ENCODE measurements at places on chromosomes 1 and 21.
A peak's percentile ranks its signal among the peaks of the same experiment; 100 is the strongest.

- DNase-seq = no peak
Observed at GRCh38 chr1:214438530-214438929, 112.9 kb downstream of the PTPN14 start.

DNA sequence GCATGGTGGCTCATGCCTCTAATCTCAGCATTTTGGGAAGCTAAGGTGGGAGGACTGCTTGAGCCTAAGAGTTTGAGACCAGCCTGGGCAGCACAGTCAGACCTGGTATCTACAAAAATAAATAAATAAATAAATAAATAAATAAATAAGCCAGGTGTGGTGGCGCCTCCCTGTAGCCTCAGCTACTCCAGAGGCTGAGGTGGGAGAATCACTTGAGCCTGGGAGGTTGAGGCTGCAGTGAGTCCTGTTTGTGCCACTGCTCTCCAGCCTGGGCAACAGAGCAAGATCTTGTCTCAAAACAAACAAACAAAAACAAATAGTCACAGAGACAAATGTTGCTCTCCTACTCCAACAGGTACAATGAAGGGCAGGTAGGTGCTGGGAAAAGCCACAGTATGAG lies 242.4 kb upstream of the POU3F1 start:
- DNase-seq = no peak

DNA sequence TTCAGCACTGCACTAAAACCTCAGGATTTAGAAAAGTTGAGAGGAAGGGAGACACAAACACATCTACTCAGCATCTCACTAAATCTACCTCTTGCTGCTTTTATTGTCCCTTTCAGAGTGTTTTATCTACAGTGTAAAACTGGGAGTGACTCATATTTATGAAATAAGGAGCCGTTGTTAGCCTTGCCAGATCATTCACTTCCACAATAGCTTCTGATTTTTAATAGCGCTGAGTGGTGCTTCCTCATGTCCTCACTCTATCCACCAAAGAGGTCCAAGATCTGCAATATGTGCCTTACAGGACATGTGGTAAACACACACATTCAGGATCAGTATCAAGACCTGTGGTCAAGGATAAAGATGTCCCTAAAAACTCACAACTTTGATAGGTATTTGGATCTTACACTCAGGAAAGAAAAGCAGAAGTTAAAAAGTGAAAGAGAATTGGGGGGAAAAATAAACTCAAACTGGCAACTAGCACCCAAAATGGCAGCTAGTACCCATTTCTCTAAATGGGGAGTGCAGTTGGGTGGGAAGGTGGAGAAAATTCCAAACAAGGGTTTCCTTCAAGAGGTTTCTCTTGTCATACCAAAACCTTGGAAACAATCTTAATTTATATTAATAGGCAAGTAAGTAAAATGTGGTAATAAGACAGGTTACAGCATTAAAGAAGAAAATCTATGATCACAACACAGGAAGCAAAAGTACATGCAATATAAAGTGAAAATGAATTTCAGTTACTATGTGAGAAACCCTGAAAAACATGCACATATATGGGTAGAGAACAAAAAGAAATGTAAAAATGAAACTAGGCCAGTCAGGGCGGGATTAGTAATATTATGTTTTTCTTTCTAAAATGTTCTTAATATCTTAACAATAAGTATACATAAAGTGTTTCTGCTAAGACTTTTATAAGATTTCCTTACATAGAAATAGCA lies 15.9 kb downstream of the DUSP10 start:
- DNase-seq = no peak

DNA sequence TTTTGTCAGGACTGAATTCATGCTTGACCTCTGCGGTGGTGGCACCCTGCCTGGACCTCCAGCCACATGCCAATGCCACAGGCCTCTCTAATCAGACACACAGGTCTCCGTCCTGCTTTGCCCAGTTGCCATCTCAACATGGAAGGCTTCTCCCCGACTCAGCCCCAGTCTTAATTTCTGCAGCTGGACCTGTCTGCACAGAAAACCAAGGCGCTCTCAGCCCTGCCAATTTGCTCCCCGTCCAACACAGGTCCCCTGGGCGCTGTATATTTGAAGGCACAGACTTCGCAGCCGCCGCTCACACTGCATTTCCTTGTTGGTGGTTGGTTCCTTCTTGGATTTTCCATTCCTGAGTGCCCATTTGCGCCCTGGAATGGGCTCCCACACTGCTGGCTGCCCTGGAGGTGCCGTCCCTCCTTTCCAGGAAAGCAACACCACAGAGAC lies 28.0 kb upstream of the PLEKHG5 start:
- DNase-seq = no peak

- no peak for DNase-seq
Observed at GRCh38 chr21:14554948-14555347, 8.8 kb upstream of the SAMSN1 start.

DNA sequence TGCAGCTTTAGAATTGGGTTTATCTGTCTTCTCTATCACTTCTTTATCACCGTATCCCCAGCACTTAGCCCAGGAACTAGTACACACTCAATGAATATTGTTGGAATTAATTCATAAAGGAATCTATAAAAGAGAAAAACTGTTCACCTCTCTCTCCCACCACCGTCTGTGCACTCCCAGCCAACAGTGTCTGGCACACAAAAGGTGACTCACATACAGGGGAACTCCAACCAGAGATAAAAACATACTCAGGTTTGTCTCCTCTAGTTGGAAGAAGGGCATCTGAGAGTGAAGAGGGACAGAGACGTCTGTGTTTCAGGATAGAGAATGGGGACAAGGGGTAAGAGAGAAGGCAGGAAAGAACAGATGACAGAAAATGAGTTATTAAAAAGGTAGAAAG lies 10.0 kb downstream of the ITLN1 start:
- no peak for DNase-seq

DNA sequence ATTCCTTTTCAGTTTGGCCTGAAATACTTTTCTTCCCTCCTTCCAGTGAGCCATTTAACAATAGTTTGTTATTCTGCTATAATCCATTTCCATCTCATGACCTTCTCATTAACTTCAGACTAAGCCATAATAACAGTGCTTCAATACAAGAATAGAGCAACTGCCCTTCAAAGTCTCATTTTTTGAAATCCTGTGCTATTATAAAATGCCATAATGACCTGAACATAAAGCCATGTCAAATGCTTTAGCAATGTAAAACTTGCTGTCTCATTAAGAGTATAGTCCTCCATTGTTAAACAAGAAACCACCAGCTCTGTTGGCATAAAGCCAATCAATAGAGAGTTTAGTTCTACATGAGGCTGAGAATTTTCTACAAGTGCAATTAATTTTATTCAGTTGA lies 9.6 kb upstream of the PIGK start:
- DNase-seq = no peak

- no peak for DNase-seq
Observed at GRCh38 chr1:235979716-235980333, 85.1 kb downstream of the NID1 start.

DNA sequence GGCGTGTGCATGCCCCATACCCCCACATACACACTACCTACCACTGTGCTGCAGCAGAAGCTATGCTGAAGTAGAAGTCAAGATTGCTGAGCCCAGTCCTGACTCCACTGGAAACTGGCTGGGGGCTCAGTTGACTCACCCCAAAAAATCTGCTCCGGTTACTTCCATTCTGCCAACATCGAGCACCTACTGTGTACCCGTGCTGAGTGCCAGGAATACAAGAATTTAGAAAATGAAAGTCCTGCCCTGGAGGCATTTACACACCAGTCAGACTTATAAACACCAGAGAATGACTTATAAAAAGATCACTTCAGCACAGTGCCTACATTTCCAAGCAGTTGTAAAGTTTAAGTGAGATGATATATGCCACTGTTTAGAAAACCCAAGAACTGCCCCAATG lies 99.1 kb downstream of the NMNAT2 start:
- no peak for DNase-seq

DNA sequence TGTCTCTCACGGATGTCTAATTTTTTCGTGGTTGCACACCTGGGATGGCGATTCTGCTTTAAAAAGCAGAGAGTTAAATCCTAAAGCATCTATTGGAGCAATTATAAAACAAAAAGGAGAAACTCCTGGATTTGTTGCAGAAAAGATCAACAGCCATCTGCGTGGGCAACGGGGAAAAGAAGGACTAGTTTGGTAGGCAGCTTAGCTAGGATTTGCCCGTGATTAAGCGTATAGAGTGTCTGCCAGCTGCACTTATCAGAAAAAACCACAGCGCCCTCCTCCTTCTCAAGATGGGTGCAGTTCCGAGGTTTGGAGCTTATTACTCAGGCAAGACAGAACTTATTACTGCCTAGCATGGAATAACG lies 526 bp upstream of the SLC25A24 start:
- DNase-seq = peak; percentile 50

GRCh38 chr1:54709547-54710292 lies 5.9 kb upstream of the TTC4 start:
- DNase-seq = no peak

DNA sequence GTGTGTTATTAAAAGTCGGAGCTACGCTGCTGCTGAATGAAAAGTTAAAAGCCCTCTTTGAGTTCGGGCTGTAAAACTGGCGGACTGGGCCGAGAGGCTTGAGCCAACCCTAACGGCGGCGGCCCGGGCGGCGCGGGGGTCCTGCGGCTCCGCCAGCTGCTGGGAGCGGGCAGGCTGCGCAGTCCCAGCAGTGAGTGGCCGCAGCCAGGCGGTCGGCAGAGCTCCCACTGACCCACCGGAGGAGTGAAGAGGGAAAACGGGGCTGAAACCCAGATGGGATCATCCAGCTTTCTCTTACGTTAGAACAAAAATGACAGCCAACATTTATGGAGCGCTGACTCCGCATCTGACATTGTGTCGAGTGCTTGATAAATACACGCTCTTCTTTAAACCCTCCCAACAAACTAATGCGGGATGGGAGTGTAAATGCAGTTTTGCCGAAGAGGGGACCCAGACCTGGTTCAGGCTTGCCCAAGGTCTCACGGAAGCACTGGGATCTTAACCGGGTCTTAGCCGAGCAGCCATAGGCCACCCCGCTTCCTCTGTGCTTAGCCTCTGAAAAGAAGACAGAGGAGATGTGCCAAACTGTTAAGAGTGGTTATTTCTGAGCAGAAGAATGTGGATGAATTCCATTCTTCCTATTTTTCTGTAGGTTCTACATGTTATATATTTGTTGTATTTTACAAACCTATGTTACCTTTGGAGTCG lies 3.5 kb downstream of the GRHL3 start:
- no peak for DNase-seq

GRCh38 chr1:36096500-36097432 lies 8.1 kb downstream of the ADPRS start:
- DNase-seq = no peak

DNA sequence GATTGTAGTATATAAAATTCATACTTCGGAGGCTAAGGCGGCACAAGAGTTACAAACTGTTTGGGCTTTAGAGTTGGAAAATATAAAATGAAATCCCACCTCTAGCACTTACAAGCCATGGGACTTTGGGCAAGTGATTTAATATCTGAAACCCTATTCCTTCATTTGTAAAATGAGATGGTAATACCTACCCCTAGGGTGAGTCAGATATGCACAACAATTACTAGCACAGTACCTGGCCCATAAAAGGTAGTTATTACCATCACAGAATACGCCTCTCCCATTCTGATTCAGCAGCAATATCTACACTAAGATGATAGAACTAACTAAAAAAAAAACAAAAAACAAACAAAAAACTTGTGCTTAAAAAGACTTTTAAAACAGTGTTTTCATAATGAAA lies 3.5 kb downstream of the KLHL12 start:
- no peak for DNase-seq

GRCh38 chr21:44670642-44671432 lies 4.1 kb upstream of the KRTAP12-2 start:
- no peak for DNase-seq

- no peak for DNase-seq
Observed at GRCh38 chr1:176847052-176847451, 317.5 kb downstream of the ASTN1 start.

DNA sequence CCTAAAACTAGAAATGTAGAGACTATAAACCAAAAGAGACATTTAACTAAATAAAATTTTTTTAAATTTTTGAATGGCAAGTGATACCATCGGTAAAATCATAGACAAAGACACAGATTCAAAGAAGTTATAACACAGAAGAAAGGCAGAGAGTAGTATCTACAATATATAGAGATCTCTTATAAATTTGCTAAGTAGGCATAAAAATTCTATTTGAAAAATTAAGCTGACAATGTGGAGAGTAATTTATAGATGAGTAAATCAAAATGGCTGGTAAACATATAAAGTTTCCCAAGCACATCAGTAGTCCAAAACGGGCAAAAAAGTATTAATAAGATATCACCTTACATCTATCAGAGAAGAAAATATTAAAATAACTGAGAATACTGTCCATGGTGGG lies 1061.0 kb downstream of the ADGRL2 start:
- no peak for DNase-seq

- no peak for DNase-seq
Observed at GRCh38 chr1:108792420-108792819, 45.9 kb downstream of the STXBP3 start.

- DNase-seq = no peak
Observed at GRCh38 chr1:16617778-16618580, 4.6 kb upstream of the NBPF1 start.

DNA sequence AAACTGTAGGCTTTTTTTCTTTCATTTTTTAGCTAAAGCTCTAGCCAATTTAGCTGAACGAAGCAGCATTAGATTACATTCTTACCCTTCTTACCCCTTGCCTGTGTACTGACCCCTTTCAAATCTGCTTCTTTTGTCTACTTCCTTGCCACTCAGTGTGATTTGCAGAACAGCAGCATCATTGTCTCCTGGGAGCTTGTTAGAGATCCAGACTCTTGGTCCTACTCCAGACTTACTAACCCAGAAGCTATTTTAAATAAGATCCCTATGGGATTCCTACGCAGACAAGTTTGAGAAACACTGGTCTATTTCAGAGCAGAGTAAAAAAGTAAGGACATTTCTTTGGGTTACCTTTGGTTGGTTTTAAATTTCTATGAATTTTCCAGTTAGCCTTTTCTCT lies 13.8 kb downstream of the LRRC39 start:
- DNase-seq = no peak

GRCh38 chr1:170252851-170253579 lies 107.3 kb downstream of the NTMT2 start:
- DNase-seq = no peak

DNA sequence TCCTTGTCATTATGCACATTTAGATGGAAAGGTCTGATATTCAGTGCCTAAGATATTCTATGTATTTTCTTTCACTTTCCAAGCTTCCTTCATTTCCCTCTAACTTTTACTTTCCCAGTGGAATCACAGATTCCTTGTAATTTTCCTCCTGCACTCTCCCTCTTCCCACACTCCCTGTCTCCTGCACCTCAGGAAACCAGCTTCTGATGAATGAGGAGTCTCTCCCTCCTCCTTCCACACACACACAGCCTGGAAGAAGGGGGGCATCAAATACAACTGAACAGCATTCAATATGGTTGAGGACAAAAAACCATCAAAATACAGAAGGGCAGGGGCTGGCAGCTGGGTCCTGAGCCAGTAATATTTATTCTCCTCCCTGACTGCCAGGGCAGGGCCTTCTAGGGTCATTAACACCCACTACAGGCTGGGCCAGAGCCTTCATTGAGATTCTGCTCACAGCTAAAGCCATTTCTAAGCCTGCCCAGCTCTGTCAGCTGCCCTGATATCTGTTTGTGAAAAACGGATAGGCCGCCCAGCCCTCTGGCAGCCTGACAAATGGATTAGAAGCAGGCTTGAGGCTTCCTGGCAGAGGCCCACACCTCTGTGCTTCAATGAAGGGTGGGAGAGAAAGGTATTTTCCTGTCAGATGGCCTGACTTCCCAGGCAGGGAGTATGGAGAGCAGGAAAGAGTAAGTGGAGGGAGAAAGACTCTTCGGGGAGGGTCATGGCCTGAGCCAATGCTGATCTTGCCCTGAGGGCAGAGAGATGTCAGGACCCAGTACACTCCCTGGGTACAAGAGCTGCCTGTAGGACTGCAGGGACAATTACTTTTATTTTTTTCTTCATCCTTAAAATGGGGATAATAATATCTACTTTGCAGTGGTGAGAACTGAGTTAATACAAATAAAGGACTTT lies 138.9 kb upstream of the SPATA6 start:
- DNase-seq = no peak
